ENCODE measurements at places on chromosomes 13 and 19. TPM values are rescaled to one million over a fixed set of nuclear protein-coding genes. Genes with fewer than 3 reads are reported as not detected.

DNA sequence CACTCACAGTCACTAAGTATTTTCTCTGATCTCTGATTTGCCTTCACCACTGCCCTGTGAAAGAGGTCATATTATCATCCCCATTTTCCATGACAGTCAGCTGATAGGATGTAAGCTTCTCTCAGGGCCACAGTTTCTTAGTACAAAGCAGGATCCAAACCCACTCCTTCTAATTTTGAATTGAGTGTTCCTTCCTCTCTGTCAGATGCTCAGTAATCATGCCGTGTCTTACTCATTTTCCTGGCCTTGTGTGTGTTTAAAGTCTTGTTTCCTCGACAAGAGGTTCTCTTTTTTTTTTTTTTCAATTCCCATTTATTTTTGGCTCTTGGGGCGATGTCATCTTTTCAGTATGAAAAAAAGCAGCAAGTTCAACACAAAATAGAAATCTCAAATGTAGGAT, 72.3 kb downstream of the NAA16 start:
- H3K27ac ChIP-seq, result no peak overlapping the region
- H3K36me3 ChIP-seq, result no peaks in the 10 kb centered on the region
- H3K4me3 ChIP-seq, result no peak overlapping the region
- no peaks in the 10 kb centered on the region for H3K27me3 ChIP-seq
- peaks cover 11% of the 10 kb centered on the region for H3K4me1 ChIP-seq

- H3K36me3 ChIP-seq, result no peaks in the 10 kb centered on the region
- H3K27me3 ChIP-seq, result no peaks in the 10 kb centered on the region
- H3K4me3 ChIP-seq, result peak overlapping the region; percentile 71
- peaks cover 16% of the 10 kb centered on the region for H3K4me1 ChIP-seq
- H3K27ac ChIP-seq, result peak overlapping the region; percentile 59
These were observed 9.4 kb downstream of the C19orf81 start for GRCh38 chr19:50658441-50659317.

GRCh38 chr13:61777899-61778298, 362.2 kb upstream of the PCDH20 start:
- DNase-seq, result no peak
- H3K27me3 ChIP-seq, result no peaks in the 10 kb centered on the region
- H3K4me1 ChIP-seq, result no peaks in the 10 kb centered on the region
- no peaks in the 10 kb centered on the region for H3K36me3 ChIP-seq
- H3K27ac ChIP-seq, result no peak overlapping the region
- no peak overlapping the region for H3K4me3 ChIP-seq

DNA sequence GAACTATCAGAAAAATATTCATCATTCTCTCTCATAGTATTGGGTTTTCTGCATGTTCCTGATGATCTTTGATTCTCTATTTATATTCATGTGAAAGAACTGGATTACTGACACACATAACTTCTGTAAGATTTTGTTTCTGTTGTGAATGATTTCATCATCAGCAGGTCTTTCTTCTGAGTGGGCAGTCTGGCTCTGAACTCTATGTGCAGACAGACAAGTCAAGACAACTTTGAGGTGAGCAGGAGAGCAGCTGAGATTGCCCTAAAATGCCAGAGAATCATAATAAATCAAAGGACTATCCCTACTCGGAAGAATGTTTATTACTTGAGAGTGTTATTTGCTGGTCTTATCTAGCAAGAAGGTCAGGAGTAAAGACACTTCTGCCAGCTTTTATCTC, 652.1 kb upstream of the GPC6 start:
- H3K4me3 ChIP-seq, result no peak overlapping the region
- no peaks in the 10 kb centered on the region for H3K4me1 ChIP-seq
- H3K27ac ChIP-seq, result no peak overlapping the region

- no peak overlapping the region for H3K4me3 ChIP-seq
- H3K27me3 ChIP-seq, result peaks cover 43% of the 10 kb centered on the region
- no peak overlapping the region for H3K27ac ChIP-seq
- DNase-seq, result no peak
- no peaks in the 10 kb centered on the region for H3K36me3 ChIP-seq
- no peaks in the 10 kb centered on the region for H3K4me1 ChIP-seq
These were observed 163.9 kb downstream of the RNF17 start for GRCh38 chr13:24927810-24928404.

GRCh38 chr19:33831825-33832224, 35.2 kb downstream of the KCTD15 start:
- H3K27ac ChIP-seq, result no peak overlapping the region
- H3K27me3 ChIP-seq, result peaks cover 3% of the 10 kb centered on the region
- no peak overlapping the region for H3K4me3 ChIP-seq
- DNase-seq, result no peak

GRCh38 chr19:41934849-41935374, 6.7 kb upstream of the ERFL start:
- H3K4me3 ChIP-seq, result no peak overlapping the region
- no peaks in the 10 kb centered on the region for H3K36me3 ChIP-seq
- no peak overlapping the region for H3K27ac ChIP-seq
- H3K4me1 ChIP-seq, result peaks cover 22% of the 10 kb centered on the region
- DNase-seq, result peak; percentile 98

DNA sequence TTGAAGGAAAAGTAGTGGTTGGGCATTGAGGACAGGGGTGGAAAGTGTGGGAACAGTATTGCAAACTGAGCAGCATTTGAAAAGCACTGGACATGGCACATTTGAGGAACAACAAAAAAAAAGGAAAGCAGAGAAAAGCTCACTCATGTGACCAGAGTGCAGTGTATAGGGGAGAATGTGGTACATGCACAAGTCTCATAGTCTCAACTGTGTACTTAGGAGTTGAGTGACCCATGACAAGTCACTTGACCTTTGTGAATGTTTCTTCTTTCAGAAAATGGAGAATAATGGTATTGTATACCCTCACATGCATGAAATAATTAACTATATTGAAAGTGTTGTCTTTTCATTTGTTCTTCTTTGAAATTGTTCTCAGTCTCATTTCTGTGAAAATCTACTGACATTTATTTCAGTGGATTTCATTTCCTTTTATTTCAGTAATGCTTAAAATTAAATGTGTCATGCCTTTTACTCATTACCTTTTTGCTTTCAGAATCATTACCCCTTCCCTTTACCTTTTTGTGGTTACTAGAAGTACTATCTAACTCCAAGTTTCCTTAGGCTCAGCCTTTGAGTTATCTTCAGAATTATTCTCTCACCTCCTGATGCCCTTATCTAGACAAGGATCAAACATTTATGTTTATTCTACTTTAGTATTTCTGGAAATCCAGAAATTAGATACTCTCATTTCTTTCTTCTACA, 79.1 kb upstream of the MLNR start:
- H3K4me3 ChIP-seq, result no peak overlapping the region
- H3K36me3 ChIP-seq, result peaks cover 58% of the 10 kb centered on the region
- no peaks in the 10 kb centered on the region for H3K4me1 ChIP-seq

GRCh38 chr13:100875392-100876043, 200.9 kb upstream of the TMTC4 start:
- peak; percentile 67 for DNase-seq
- no peaks in the 10 kb centered on the region for H3K27me3 ChIP-seq
- no peaks in the 10 kb centered on the region for H3K36me3 ChIP-seq

GRCh38 chr13:43473437-43473836, 313.3 kb downstream of the ENOX1 start:
- H3K27me3 ChIP-seq, result no peaks in the 10 kb centered on the region
- DNase-seq, result no peak
- no peaks in the 10 kb centered on the region for H3K36me3 ChIP-seq
- no peak overlapping the region for H3K4me3 ChIP-seq
- peaks cover 7% of the 10 kb centered on the region for H3K4me1 ChIP-seq

- DNase-seq, result peak; percentile 92
- peaks cover 29% of the 10 kb centered on the region for H3K4me1 ChIP-seq
- no peaks in the 10 kb centered on the region for H3K27me3 ChIP-seq
These were observed at the start of gene KCNK6 for GRCh38 chr19:38319421-38320258. Gene KCNK6, plus strand, starts transcription at chr19:38319845. Its CDS starts 106 bp downstream, at chr19:38319951.

GRCh38 chr19:15374796-15375440, 4.7 kb downstream of the AKAP8 start:
- H3K27me3 ChIP-seq, result no peaks in the 10 kb centered on the region
- peaks cover 19% of the 10 kb centered on the region for H3K4me1 ChIP-seq
- H3K27ac ChIP-seq, result peak overlapping the region; percentile 3
- peak overlapping the region; percentile 7 for H3K4me3 ChIP-seq

DNA sequence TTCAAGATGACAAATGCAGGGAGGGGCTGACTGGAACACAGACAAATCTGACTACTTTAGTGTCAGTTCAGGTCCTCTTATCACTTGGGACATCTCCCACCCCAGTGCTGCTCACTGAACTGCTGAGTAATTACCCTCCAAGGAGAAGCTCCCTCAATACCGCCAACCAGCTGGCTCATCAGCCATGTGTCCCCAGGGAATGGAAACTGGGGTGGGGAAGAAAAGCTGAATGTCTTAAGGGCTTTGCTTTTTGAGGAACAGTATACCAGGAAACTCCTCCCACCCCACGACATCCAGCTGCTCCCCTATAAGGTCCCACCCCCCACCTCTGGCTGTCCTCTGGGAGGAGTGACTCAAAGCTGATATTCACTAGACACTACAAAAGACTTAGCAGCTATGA, 2.0 kb downstream of the ZNF823 start:
- H3K27ac ChIP-seq, result no peak overlapping the region
- no peaks in the 10 kb centered on the region for H3K27me3 ChIP-seq

DNA sequence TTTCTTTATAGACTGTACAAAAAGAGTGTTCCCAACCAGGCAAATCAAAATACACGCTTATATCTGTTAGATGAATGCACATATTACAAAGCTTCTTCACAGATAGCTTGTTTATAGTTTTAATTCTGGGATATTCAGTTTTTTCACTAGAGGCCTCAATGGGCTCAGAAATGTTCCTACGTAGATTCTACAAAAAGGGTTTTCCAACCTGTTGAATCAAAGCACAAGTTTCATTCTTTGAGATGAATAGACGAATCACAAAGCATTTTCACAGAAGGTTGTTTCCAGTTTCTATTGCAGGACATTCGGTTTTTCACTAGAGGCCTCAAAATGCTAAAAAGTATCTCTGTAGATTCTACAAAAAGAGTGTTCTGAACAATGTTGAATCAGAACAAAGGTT, 1490.3 kb downstream of the UQCRFS1 start:
- H3K27me3 ChIP-seq, result no peaks in the 10 kb centered on the region
- no peak overlapping the region for H3K27ac ChIP-seq
- H3K36me3 ChIP-seq, result no peaks in the 10 kb centered on the region
- H3K4me3 ChIP-seq, result no peak overlapping the region
- DNase-seq, result no peak

GRCh38 chr19:46471116-46471733, at the start of gene PNMA8A:
Gene PNMA8A, minus strand, starts transcription at chr19:46471563. Its CDS starts 528 bp downstream, at chr19:46471035.
- no peak within 1 kb of the TSS for H3K27ac ChIP-seq
- peaks cover 41% of the 10 kb centered on the region for H3K4me1 ChIP-seq
- DNase-seq, result peak; percentile 94
- no peaks in the 10 kb centered on the region for H3K27me3 ChIP-seq
- H3K4me3 ChIP-seq, result peak within 1 kb of the TSS; percentile 65
- no peaks in the 10 kb centered on the region for H3K36me3 ChIP-seq

- H3K27ac ChIP-seq, result no peak overlapping the region
- no peak for DNase-seq
- H3K27me3 ChIP-seq, result no peaks in the 10 kb centered on the region
These were observed 29.4 kb downstream of the RFXAP start for GRCh38 chr13:36848199-36848982.

DNA sequence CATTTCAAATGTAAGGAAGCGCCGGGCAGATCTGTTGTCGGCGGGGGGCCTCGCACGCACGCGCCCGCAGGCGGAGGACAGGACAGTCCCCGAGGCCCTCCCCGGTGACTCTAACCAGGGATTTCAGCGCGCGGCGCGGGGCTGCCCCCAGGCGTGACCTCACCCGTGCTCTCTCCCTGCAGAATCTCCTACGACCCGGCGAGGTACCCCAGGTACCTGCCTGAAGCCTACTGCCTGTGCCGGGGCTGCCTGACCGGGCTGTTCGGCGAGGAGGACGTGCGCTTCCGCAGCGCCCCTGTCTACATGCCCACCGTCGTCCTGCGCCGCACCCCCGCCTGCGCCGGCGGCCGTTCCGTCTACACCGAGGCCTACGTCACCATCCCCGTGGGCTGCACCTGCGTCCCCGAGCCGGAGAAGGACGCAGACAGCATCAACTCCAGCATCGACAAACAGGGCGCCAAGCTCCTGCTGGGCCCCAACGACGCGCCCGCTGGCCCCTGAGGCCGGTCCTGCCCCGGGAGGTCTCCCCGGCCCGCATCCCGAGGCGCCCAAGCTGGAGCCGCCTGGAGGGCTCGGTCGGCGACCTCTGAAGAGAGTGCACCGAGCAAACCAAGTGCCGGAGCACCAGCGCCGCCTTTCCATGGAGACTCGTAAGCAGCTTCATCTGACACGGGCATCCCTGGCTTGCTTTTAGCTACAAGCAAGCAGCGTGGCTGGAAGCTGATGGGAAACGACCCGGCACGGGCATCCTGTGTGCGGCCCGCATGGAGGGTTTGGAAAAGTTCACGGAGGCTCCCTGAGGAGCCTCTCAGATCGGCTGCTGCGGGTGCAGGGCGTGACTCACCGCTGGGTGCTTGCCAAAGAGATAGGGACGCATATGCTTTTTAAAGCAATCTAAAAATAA, 18.2 kb downstream of the IL17D start:
- peaks cover 7% of the 10 kb centered on the region for H3K4me1 ChIP-seq
- peak; percentile 94 for DNase-seq
- no peaks in the 10 kb centered on the region for H3K36me3 ChIP-seq
- peak overlapping the region; percentile 61 for H3K4me3 ChIP-seq
- H3K27me3 ChIP-seq, result no peaks in the 10 kb centered on the region

DNA sequence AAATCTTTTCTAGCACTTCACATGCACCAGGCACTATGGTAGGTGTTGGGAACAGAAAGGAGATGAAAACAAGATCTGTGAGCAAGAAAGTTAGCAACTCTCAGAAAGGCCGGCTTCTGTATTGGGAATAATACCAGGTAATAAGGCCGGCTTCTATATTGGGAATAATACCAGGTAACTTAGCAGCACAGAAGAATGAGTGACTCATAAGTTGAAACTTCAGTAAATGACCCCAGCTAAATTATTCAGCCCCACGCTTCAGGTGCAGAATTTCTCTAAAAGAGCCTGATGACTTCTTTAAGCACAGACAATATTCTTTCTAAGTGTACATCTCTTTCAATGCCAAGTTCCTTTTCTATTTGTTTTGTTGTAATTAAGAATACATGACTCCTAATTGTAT, 151.3 kb downstream of the MYO16 start:
- H3K36me3 ChIP-seq, result no peaks in the 10 kb centered on the region
- H3K4me3 ChIP-seq, result no peak overlapping the region
- H3K27ac ChIP-seq, result no peak overlapping the region
- H3K27me3 ChIP-seq, result no peaks in the 10 kb centered on the region
- H3K4me1 ChIP-seq, result no peaks in the 10 kb centered on the region

- H3K4me1 ChIP-seq, result peaks cover 3% of the 10 kb centered on the region
- H3K36me3 ChIP-seq, result peaks cover 21% of the 10 kb centered on the region
- H3K27me3 ChIP-seq, result no peaks in the 10 kb centered on the region
- H3K4me3 ChIP-seq, result no peak overlapping the region
- no peak overlapping the region for H3K27ac ChIP-seq
These were observed 5.7 kb downstream of the ZSWIM9 start for GRCh38 chr19:48176226-48176625.

GRCh38 chr19:16018801-16019551, 57.3 kb upstream of the TPM4 start:
- no peaks in the 10 kb centered on the region for H3K27me3 ChIP-seq
- H3K27ac ChIP-seq, result no peak overlapping the region
- H3K4me3 ChIP-seq, result no peak overlapping the region
- no peaks in the 10 kb centered on the region for H3K36me3 ChIP-seq
- H3K4me1 ChIP-seq, result no peaks in the 10 kb centered on the region

Gene RGS9BP
- total RNA-seq, result 0.72 TPM

Gene LGALS14
- not detected for total RNA-seq

Gene MAP4K1
- under 0.01 TPM for total RNA-seq

Gene MICU2
- 46.0 TPM for total RNA-seq

Gene SIN3B
- 24.2 TPM for total RNA-seq

Gene RFXAP
- 3.8 TPM for total RNA-seq

Gene LSM14A
- 77.8 TPM for total RNA-seq

Gene ZNF226
- 19.4 TPM for total RNA-seq

Gene PSG1
- 0.36 TPM for total RNA-seq

Gene KIR2DL4
- total RNA-seq, result not detected

Gene LYL1
- 0.36 TPM for total RNA-seq

Data from osteoblast (primary cell).